ENCODE measurements at places on chromosomes 2 and 18.

GRCh38 chr2:36511858-36512603 lies 85.9 kb downstream of the FEZ2 start:
- DNase-seq = no peak

DNA sequence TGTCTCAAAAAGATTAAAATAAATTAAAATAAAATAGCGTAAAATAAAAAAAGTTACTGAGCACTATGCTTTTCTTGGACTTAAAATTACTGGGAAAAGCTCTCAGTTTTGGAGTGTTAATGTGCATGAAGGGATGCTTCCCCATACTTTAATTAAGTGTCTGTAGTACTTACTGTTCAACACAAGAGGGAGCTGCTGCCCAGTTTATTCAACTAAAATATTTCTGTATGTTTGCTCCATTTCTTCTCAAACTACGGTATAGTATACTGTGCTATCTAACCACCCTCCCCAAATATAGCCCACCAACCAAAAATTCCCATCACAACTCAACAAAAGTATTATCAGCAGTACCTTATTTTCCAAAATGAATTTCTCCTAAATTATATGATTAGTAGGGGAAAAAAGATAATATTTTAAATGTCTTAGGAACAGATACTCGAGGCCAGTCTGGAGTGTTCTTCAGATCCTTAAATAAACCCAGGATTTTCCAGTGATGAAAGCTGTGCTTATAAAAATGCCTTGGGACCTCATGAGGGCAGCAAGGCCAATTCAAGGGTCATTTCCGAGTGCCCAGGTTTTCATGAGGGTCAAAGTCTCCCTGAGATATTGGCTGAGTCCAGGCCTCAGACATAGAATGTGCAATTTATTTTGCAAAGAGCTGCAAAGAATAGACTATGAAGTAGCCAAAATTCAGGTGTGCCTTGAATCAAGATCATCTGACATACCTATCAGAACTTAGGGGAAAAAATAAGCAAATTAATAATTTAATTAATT lies 64.1 kb downstream of the CHRNA1 start:
- peak; percentile 43 for DNase-seq

GRCh38 chr2:137930146-137930545 lies 34.1 kb upstream of the HNMT start:
- DNase-seq = no peak

DNA sequence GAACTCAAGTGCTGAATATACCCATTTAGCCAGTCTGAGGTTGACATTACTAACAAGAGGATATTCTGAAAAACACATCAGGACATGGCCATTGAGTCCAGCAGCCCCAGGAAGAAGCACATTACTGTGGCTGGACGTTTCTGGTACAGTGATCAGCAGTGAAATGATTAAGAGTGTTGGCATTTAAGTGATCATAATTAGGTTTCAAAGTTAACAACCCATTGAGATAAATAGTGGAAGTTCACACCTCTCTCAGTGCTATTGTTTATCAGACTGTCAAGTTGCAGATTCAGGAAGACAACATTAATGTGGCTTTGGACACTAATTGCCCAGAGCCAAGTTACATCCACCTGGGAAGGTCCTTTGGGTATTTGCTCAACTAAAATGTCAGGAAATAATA lies 139.5 kb upstream of the GAREM1 start:
- DNase-seq = no peak

- no peak for DNase-seq
Observed at GRCh38 chr2:173854141-173854540, 111.0 kb downstream of the SP3 start.

DNA sequence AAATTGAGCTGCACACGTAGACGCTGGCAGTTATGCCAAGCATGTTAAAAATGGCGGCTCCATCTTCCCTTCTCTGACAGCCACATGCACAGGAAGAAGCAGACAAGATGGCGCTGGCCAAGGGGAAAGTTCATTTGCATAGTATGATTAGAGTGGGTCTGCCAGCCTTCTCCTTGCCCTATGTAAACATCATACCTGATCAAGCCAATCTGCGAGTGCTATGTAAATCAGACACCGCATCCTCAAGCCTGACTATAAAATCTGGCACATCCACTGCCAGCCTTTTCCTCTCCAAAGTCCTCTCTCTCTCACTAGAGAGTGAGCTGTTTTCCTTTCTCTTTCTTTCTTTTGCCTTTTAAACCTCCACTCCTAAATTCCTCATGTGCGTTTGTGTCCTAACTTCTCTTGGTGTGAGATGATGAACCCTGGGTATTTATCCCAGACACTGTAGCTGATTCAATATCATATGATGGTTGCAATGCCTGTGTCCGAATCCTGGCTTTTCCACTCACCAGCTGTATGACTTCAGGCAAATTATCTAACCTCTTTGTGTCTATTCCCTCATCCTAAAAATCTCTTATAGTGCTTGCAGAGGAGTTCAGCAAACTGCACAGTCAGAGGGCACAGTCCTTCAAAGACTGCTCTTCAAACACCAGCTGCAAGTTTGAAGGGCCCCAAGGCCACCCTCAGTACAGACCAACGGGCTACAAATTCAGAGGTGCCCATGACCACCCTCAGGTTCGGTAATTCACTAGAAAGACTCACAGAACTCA lies 39.3 kb upstream of the ITSN2 start:
- no peak for DNase-seq

DNA sequence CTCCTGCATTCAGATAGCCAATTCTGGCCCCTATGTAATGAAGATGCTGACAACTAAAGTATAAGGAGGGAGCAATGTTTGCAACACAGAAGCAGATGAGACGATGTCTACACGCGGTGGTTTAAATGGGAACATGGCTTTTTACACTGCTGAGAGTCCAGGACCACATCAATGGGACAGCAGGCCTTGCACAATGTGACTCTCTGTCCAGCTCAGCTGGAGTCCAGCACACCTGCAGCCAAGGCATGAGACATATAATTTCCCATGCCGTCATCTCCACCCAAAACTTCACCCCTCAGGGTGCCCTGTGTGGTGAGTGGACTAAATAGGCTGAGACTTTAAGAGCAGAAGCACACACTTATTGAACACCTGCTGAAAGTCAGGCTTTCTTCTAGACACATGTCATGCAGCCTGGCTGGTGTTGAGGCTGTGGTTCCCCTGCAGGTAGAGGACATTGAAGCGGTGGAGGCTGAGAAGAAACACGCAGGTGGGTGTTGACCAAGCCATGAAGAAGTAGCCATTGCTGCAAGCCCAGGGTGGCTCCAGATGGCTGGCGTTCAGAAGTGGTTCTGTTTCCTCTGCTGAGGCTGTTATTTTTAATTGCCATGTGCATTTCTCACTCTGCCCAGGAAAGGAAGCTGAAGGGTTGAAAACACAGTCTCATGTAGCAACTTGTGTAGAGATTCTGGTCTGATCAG lies 345.6 kb downstream of the MYCN start:
- DNase-seq = no peak

Data from activated CD8-positive, alpha-beta memory T cell treated with anti-CD3 and anti-CD28 coated beads for 24 hours (primary cell).